ENCODE measurements at places on chromosomes 3 and 15. TPM values are rescaled to one million over a fixed set of nuclear protein-coding genes. Genes with fewer than 3 reads are reported as not detected.

GCNT3 gene
- total RNA-seq: not detected

DNA sequence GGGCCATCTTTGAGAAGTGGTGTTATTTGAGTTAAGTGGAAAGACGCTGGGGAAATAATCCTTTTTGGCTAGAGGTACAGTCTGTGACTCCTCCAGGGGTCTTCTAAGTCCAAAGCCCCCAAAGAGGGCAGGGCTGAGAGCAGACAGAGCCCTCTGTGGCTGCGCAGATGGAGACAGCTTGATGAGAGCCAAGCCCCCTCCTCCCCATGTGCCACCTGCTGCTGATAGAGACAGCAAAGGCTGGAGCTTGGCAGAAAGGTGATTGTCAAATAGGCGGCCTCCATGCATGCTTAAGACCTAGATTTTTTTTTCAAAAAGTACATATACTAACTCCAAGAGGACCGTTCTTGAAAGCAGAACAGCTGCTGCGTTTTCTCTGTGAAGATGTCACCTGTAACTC is 72.4 kb downstream of the CRYGS start:
- peaks cover 18% of the 10 kb centered on the region for H3K4me1 ChIP-seq
- H3K4me3 ChIP-seq: no peak overlapping the region
- no peaks in the 10 kb centered on the region for H3K27me3 ChIP-seq

KBTBD8 gene
- 5.6 TPM for total RNA-seq

BOC gene
- 35.2 TPM for total RNA-seq

GRCh38 chr3:69181592-69182211 is 59.3 kb upstream of the LMOD3 start:
- peaks cover 10% of the 10 kb centered on the region for H3K4me1 ChIP-seq
- peak; percentile 39 for DNase-seq
- H3K27ac ChIP-seq: no peak overlapping the region
- no peaks in the 10 kb centered on the region for H3K27me3 ChIP-seq
- no peaks in the 10 kb centered on the region for H3K36me3 ChIP-seq
- H3K4me3 ChIP-seq: no peak overlapping the region

GRCh38 chr3:31102196-31102879 is 207.9 kb upstream of the GADL1 start:
- H3K27me3 ChIP-seq: no peaks in the 10 kb centered on the region
- H3K4me1 ChIP-seq: peaks cover 6% of the 10 kb centered on the region
- no peak overlapping the region for H3K4me3 ChIP-seq
- DNase-seq: no peak
- H3K36me3 ChIP-seq: no peaks in the 10 kb centered on the region

DNA sequence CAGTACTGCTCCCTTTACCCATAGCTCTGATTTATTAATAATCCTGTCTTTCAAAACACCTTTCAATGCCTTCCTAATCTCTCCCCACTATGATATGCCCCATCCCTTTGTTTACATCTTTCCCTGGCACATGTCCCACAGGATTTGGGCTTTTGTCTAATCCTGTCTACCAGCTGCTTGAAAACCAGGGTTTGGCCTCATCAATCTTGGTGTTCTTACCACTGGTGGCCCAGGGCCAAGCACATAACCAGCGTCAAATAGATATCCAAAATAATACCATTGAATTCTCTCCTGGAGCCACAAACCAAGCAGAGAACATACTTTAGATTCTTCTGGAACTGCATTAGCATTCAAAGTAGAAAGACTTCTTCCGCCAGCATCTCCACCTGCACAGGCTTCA is 104.8 kb upstream of the PPP2R3A start:
- no peak for DNase-seq
- no peaks in the 10 kb centered on the region for H3K36me3 ChIP-seq
- no peak overlapping the region for H3K27ac ChIP-seq
- H3K27me3 ChIP-seq: no peaks in the 10 kb centered on the region
- no peaks in the 10 kb centered on the region for H3K4me1 ChIP-seq

- no peak overlapping the region for H3K4me3 ChIP-seq
- H3K36me3 ChIP-seq: no peaks in the 10 kb centered on the region
- DNase-seq: no peak
- H3K27ac ChIP-seq: no peak overlapping the region
These were observed 52.4 kb upstream of the XRN1 start for GRCh38 chr3:142500211-142500610.

GRCh38 chr3:163315786-163316185 is 1762.5 kb downstream of the SI start:
- no peaks in the 10 kb centered on the region for H3K4me1 ChIP-seq
- no peak overlapping the region for H3K27ac ChIP-seq
- no peaks in the 10 kb centered on the region for H3K36me3 ChIP-seq
- no peaks in the 10 kb centered on the region for H3K27me3 ChIP-seq
- no peak overlapping the region for H3K4me3 ChIP-seq
